ENCODE measurements at places on chromosomes 2 and 18.

- DNase-seq: no peak
Measured at GRCh38 chr2:2121887-2122286, 209.2 kb downstream of the MYT1L start.

GRCh38 chr2:105640246-105640645 lies 104.5 kb upstream of the NCK2 start:
- no peak for DNase-seq

GRCh38 chr2:25174192-25174861 lies 5.9 kb upstream of the POMC start:
- DNase-seq: no peak

GRCh38 chr2:24571828-24572442 lies 80.9 kb downstream of the NCOA1 start:
- DNase-seq: no peak

GRCh38 chr2:177553176-177553884 lies 160.8 kb downstream of the AGPS start:
- DNase-seq: no peak

DNA sequence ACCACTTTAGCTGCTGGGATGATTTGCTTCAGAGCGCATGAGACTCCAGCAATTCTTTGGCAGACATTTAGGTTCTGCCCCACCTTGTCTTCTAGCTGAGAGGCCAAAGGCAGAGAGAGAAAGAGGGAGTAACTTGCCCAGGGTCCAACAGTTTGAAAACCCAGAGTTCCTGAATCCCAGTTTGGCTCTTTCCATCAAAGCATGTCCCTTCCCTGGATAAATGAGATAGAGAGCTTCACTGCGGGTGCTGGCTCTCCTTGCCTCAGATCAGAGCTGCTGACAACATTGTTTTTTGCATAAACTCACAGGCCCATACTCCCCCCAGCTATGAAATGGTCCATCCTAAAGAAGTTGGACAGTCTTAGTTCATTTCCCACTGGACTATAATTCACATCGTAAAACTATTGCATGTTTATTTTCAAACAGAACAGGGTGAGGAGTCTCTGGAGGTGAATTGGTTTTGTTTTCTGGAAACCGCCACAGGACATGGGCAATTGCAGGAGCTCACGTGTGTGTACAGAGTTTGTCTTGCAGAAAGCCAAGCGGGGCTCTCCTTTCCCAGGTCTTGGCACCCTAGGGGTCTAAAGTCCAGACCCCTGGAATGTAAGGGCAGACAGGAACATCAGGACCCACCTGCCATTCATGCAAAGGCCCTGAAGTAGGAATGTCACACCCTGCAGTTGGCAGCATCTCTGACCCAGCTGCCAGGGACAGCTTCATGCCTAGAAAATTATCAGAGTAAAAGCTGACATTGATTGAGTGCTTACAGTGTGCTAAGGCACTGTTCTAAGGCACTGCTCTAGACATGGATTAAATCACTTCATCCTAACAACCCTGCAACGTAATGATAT lies 25.0 kb upstream of the SLC14A2 start:
- DNase-seq: no peak

DNA sequence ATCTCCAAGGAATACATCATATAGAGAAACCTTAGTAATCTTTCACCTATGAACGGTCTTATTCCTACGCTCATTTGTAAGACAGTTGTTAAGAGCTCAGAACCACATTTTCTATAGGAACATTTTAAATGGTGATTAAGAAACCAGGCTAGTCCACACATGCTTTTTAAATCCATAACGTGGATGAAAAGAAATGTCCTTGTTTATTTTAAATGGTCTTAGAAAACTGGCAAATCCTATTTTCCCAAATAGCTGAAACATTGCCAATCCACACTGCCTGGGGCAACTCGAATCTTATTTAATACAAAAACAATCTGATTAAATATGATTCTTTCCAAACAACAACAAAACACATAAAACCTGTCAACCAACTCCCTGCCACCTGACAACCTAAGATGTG lies 23.7 kb downstream of the METTL8 start:
- DNase-seq: no peak

- no peak for DNase-seq
Measured at GRCh38 chr18:40006634-40007033, 1948.4 kb upstream of the PIK3C3 start.

- DNase-seq: peak; percentile 67
Measured at GRCh38 chr2:237731663-237732062, 66.9 kb upstream of the RBM44 start.

DNA sequence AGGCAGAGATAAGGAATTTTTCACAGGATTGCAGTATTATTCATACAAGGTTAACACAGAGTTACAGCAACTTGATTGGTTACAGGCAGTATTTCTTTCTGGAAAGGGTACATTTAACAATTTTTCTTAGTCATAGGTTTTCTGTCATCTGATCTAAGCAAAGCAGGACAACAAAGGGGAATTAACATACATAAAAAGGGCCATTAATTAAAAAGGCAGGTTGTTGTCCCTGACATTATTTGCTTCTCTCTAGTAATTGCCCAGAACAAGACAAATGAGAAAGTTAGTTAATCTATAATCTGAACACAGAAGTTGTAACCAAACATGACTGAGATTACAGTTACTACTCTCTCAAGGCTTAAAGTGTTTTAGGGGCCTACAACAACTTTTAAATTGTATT lies 291.4 kb upstream of the LRRTM4 start:
- no peak for DNase-seq
